Stimulated activated CD8-positive, alpha-beta memory T cell treated with anti-CD3 and anti-CD28 coated beads, Interleukin-4, amount 100 ng/mL, for 1 hour (primary cell): ENCODE measurements at places on chromosomes 5 and 9.

DNA sequence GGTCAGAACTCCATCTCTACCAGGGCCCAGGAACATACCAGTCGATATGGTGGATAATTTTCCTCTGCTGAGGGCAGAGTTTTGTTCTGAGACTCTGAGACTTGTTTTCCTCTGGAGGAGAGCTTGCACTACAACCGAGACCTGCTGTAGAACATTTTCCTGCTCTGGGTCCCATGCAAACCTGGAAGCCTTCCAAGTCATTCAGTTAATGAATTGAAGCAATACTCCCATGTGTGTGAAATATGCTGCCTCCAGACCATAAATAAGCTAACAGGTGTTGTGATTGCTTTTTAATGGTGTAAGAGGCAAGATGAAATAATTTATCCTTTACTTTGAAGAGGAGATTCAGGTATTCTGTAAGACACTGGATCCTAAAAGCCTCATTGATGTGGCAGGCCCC is 372.8 kb downstream of the TMEM167A start:
- DNase-seq: no peak

GRCh38 chr5:151810449-151810848 is 38.7 kb downstream of the G3BP1 start:
- DNase-seq: no peak

- no peak for DNase-seq
These were observed 15.5 kb upstream of the SMC2 start for GRCh38 chr9:104078596-104078995.

DNA sequence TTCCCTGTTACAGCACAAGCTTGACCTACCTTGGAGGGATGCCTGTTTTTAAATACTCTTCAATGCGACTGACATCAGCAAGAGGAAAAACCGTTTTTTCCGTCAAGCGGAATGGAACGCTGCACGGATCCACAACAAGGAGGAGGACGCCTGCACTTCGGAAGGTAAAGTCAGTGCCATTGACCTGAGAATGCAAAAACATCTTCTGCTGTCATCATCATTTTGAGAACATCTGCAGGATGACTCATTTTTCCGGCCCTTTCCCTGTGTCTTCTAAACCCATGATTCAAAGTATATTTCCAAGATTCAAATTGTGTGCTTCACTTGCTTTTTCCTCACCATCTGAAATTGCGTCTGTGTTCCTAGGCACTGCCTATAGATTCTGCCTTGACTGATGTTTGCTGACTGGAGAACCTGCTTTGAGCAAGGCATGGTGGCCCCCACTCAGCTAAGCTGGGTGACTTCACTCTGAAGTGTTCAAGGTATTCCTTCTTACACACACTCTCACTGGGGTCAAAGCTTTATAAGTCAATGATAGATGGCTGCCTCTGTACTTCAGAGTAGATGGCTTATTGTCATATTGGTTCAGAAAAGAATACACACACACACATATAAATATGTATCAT is 78.1 kb downstream of the CEMIP2 start:
- DNase-seq: no peak

DNA sequence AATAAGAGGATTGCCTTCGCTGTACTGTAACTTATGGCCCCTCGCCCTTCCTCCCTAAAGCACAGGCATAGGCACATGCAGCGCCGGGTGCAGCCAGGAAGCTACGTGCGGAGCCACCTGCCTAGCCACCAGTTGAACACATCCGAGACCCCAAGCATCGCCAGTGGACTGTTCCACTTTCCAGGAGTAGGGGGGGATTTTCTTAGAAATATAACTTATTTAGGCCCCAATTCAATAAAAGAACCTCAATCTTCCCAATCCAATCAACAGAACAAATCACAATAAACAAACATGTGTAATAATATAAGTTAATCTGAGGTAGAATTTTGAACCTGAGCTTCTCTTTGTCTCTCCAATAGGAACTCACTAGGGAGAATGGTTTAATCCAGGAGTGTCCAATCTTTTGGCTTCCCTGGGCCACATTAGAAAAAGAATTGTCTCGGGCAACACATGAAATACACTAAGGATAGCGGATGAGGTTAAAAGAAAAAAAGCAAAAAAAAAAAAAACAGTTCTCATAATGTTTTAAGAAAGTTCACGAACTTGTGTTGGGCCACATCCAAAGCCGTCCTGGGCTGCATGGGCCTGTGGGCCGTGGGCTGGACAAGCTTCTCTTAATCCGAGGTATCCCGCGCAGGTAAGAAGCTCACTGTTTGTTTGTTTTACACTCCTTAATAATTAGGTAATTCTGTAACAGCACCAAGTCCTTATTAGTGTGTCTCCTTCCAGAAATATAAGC is 22.0 kb upstream of the NIPBL start:
- DNase-seq: no peak

- no peak for DNase-seq
These were observed 1053.9 kb downstream of the PTPRD start for GRCh38 chr9:9558907-9559306.

DNA sequence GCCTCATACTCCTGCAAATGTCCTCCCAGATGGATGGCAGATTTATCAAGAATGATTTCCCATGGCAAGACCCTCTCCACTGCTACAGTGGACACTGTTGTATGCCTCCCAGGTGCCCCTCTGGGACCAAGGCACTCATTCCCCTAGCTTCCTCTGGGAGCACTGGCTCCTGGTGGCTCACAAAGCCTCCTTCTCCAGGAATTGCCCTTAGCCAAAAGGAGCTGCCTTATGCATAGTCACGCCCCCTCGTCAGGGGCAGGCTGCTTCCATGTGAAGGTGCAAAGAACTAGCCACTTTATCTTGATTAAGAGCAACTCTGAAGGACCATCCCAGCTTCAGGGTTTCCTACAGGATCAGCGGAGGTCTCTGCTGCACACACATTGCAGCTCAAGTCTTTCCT is 358.1 kb downstream of the CDK5RAP2 start:
- no peak for DNase-seq

GRCh38 chr9:18826248-18826647 is 206.8 kb downstream of the SAXO1 start:
- no peak for DNase-seq

DNA sequence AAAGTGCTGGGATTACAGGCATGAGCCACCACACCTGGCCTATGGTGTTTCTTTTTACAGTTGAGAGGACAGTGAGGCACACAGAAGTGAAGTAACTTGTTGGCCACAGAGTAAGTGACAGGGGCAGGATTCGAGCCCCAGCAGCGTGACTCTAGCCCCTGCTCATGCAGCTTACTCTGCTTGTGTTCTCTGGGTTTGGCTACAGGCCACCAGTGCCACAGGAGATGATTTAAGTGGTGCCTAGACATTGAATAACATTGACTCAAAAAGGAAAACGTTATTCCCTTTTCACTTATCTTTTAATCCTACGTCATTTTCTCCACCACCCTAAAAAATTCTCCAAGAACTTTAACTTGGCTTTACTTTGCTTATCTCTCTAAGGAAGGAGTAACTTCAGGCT is 61.4 kb downstream of the SNX24 start:
- DNase-seq: no peak

GRCh38 chr5:59543821-59544442 is 349.6 kb downstream of the PDE4D start:
- DNase-seq: no peak

DNA sequence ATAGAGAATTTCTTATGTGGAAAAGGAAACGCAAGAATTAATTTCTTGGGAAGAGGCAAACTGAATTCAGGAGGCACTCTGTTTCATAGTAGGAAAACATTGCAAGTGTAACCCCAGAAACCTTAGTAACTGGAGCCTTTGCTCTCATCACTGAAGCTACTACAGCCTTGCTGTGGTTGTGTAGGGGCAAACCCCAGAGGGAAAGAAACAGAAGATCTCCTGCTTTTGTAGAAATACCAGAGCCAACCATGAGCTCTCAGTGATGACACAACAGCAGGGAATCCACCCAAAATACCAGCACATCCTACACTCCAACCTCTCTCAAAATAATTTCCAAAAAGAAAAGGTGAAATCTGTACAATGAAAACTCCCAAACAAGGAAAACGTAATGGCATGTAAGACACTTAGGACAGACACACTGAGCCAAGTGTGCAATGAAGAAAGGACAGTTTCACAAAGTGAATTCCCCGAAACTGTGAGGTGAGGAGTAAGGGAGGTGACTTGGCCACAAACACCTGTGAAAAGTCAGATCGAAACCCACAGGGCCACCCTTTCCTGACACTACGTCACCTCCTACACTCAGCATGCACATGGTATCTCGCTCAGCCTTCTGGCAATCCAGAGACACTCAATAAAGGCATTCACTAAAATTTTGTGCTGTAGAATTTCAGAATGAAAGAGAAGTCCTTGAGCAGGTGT is 8.5 kb upstream of the ACSL6 start:
- DNase-seq: no peak

DNA sequence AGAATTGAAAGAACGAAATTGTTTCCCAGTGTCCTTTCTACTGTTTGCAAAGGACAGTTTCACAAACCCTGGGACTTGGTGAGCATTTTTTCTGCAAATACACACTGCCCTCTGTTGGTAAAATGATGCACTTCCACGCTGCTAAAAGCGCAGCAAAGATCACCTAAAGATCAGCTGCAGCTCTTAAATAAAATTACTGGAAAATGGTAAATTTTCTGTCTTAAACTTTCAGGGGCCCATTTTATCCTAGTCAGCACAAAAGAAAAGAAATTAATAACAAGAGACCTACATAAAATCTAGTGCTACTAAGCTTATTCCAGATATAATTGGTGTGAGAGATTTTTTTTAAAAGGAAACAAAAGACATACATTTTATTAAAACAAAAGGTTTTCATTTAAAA is 566.0 kb downstream of the CAAP1 start:
- DNase-seq: no peak

DNA sequence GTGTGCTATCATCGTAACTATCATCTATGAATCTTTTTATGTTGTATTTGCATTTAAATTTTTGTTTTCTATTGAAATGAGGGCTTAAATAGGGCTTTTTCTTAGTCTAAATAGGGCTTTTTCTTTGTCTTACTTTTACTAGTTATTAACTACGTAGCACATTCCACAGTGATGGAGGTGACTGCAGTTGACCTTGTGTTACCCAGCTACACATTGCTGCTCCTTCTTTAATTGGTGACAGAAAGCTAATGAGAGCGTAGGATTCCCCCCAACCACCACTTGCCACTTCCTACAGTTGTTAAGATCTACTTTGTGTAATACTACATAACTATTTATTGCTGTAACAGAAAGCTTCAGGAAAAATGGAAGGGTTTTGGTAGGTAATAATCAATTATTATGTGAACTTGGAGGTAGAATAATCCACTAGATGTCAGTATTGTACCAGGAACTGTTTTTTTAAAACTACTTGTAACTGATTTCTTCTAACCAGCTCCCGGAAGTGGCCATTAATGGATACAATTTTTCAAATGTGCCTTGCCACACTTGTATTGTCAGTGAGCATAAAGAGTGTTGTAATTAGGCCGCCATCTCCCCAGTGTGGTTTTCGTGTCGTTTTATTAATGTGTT is 18.0 kb downstream of the MTRR start:
- DNase-seq: no peak

GRCh38 chr5:140420665-140421361 is 19.2 kb downstream of the ANKHD1 start:
- no peak for DNase-seq

DNA sequence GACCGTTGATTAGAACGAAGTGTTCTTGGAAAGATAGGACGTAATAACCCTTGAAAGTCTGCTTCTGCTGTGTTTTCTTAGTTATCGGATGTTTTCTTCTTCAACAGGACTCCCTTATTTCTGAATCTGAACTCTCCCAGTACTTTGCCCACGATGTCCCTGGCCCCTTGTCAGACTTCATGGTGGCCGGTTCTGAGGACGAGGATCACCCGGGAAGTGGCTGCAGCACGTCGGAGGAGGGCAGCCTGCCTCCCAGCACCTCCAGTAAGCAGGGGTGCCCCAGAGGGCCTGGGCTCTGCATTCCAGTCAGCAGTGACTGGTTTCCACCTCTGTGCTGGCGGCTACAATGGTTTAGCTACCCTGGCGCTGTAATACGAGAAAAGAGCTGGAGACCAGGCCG is 102.1 kb downstream of the GOLPH3 start:
- no peak for DNase-seq

DNA sequence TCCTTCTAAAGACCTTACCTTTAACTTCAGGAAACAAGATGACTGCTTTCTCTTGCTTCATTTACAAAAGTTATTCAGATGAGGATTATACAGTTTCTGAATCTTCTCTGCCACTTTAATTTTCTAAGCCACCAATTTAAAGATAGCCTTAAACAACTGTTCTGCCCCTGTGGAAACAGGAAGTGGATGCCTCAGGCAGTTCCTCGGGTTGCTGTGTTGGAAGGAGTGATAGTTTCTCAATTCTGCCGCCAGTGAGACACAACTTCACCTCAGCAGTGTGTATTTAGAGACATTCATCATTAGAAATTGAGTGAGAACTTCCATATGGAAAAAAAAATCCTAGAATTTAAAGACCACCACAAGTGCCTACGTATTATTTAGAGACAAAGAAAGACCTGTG is 475.1 kb upstream of the WWC1 start:
- no peak for DNase-seq

DNA sequence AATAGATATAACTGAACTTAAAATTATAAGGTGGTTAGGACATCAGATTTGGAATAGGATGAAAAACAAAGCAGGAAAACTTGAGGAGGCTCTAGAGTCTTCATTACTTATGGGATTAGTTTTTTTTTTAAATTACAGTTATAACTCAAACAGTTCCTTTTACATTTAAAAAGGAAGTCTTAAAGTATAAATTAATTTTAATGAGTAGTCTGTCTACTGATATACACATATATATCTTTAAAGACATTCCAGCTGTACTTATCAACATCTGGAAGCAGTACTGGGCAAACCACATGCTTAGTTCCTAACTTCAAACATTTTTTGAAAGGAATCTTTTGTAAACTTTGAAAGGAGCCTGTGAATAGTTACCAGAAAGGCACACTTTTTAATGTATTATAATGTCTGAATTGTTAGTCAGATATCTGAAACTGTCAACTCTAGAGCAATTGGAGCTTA is 6.0 kb downstream of the ACTBL2 start:
- DNase-seq: no peak

DNA sequence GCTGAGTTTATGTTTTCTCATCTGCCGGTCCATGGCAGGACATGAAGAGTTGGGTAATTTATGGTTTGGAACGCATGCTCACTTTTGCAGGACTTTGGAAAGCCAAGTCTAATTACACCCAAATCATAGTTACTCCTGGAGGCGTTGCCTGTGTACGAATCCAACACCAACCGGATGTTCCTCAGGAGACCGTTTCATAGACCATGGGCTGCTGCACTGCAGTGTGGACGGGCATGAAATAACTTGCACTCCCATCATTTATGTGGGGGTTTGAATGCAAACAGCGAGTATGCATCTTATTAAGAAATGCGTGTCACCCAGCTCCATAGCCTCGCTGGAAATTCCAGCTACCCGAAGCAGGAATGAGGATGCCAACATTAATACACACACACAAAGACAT is 96.1 kb upstream of the IRX2 start:
- no peak for DNase-seq
